ENCODE measurements at places on chromosomes 2 and 18. TPM values are rescaled to one million over a fixed set of nuclear protein-coding genes. Genes with fewer than 3 reads are reported as not detected.

DNA sequence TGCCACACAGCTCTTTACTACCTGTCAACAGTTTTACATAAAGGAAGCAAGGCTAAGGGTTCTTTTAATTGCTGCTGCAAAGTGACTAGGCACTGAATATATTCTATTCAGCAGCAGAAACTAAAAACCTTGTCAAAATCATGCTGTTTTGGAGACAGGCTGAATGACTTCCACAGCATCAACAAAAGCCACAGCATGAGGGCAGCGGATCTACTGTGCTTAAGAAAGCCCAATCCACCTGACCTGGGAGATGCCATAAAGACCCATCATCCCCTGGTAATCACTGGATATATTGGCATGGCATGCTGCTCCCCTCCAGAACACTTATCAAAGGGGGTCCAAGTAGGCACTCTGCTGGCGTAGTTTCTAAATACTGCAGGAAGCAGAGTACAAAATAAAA is 715.1 kb upstream of the SLC8A1 start:
- DNase-seq, result no peak
- no peak overlapping the region for H3K27ac ChIP-seq
- H3K36me3 ChIP-seq, result no peaks in the 10 kb centered on the region
- no peaks in the 10 kb centered on the region for H3K27me3 ChIP-seq
- H3K4me3 ChIP-seq, result no peak overlapping the region

GRCh38 chr2:70771446-70771845 is 3.4 kb upstream of the ADD2 start:
- H3K4me1 ChIP-seq, result peaks cover 9% of the 10 kb centered on the region
- H3K36me3 ChIP-seq, result no peaks in the 10 kb centered on the region
- H3K27me3 ChIP-seq, result peaks cover 32% of the 10 kb centered on the region

GRCh38 chr2:111698743-111699554 is 185.0 kb downstream of the ANAPC1 start:
- no peaks in the 10 kb centered on the region for H3K4me1 ChIP-seq
- no peaks in the 10 kb centered on the region for H3K27me3 ChIP-seq
- H3K27ac ChIP-seq, result peak overlapping the region; percentile 13
- no peaks in the 10 kb centered on the region for H3K36me3 ChIP-seq

- no peak overlapping the region for H3K27ac ChIP-seq
- H3K4me3 ChIP-seq, result no peak overlapping the region
- no peaks in the 10 kb centered on the region for H3K4me1 ChIP-seq
- H3K36me3 ChIP-seq, result no peaks in the 10 kb centered on the region
Measured at GRCh38 chr18:46262856-46263255, 158.7 kb downstream of the HAUS1 start.

- peaks cover 75% of the 10 kb centered on the region for H3K4me1 ChIP-seq
- H3K27ac ChIP-seq, result peak overlapping the region; percentile 85
Measured at GRCh38 chr2:239291475-239292350, 109.1 kb downstream of the HDAC4 start.

GRCh38 chr18:6220129-6220528 is 194.6 kb downstream of the L3MBTL4 start:
- H3K4me1 ChIP-seq, result no peaks in the 10 kb centered on the region
- no peaks in the 10 kb centered on the region for H3K27me3 ChIP-seq
- H3K4me3 ChIP-seq, result no peak overlapping the region
- no peak overlapping the region for H3K27ac ChIP-seq
- no peaks in the 10 kb centered on the region for H3K36me3 ChIP-seq

GRCh38 chr2:4151521-4151920 is 448.1 kb downstream of the DCDC2C start:
- no peaks in the 10 kb centered on the region for H3K4me1 ChIP-seq
- DNase-seq, result no peak
- no peak overlapping the region for H3K27ac ChIP-seq
- H3K27me3 ChIP-seq, result no peaks in the 10 kb centered on the region

DNA sequence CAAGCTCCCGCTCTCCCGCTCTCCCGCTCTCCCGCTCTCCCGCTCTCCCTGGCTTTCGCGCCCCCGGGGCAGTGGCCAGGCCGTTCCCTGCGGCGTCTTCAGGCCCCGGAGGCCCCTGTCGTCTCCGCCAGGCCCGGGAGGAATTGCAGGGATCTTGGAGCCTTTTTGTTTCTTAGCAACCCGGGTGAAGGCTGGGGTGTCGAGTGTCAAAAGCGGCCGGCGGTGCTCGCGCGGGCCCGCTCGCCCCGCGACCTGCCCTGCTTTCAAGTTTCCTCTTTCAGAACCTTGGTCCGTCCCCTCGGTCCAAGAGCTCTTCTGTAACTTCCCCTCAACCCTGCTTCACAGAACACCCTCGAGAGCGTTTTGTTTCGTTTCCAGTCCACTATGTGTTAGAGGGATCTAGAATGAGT is 1.4 kb downstream of the RNF138 start:
- H3K27me3 ChIP-seq, result no peaks in the 10 kb centered on the region
- H3K4me3 ChIP-seq, result peak overlapping the region; percentile 52
- peak overlapping the region; percentile 95 for H3K27ac ChIP-seq
- DNase-seq, result peak; percentile 64
- H3K4me1 ChIP-seq, result peaks cover 27% of the 10 kb centered on the region
- H3K36me3 ChIP-seq, result no peaks in the 10 kb centered on the region

DNA sequence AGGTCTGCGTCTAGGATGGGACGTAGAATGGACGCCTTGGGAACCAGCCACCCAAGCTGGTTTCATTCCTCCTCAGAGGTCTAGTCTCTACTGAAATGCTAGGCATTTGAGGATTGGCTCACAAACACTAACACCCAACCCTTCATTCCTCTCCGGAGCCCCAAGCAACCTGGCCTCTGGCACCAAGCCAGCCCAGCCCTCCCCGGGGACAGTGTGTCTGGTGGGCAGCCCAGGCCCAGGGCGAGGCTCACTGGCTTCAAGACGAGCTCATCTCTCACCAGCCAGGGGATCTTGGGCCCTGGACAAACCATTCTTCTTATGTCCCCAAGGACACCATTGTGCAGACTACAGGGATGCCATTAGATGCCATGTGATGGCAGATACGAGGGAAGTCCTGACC is 182.5 kb downstream of the CTIF start:
- no peak overlapping the region for H3K27ac ChIP-seq
- H3K4me3 ChIP-seq, result no peak overlapping the region
- no peaks in the 10 kb centered on the region for H3K27me3 ChIP-seq

DNA sequence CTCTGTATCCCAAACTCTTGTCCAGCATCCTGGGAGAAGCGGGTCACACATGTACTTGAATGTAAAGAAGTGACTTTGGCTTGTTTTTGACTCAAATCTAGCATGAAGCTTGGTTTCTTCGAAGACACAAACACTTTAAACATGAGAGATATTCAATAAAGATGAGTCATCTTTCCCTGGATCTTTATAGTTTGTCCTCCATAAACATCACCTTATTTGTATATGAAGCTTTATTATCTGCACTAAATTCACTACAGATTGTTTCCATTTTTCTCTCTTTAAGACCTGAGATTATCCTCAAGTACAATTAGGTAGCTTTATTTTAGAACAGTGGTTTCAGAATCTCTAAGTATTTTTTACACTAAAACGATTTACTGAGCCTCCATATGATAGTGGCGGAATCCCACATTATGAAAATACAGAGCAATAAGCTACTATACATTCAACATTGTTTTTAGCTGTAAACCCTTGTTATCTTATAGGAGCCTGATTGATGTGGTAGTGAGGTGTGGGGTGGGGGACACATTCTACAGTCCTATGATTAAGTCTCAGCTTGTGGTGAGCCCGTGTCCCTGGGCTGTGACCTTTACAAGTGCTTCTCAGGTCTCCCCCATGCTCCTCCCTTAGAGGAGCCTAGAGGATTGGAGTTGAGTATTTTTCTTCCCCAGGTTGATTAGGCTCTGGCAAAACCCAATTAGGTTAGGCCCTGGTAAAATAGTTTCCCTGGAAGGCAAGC is 79.6 kb upstream of the RAPGEF4 start:
- H3K27me3 ChIP-seq, result no peaks in the 10 kb centered on the region
- no peak for DNase-seq
- H3K36me3 ChIP-seq, result no peaks in the 10 kb centered on the region
- no peaks in the 10 kb centered on the region for H3K4me1 ChIP-seq
- no peak overlapping the region for H3K4me3 ChIP-seq

DNA sequence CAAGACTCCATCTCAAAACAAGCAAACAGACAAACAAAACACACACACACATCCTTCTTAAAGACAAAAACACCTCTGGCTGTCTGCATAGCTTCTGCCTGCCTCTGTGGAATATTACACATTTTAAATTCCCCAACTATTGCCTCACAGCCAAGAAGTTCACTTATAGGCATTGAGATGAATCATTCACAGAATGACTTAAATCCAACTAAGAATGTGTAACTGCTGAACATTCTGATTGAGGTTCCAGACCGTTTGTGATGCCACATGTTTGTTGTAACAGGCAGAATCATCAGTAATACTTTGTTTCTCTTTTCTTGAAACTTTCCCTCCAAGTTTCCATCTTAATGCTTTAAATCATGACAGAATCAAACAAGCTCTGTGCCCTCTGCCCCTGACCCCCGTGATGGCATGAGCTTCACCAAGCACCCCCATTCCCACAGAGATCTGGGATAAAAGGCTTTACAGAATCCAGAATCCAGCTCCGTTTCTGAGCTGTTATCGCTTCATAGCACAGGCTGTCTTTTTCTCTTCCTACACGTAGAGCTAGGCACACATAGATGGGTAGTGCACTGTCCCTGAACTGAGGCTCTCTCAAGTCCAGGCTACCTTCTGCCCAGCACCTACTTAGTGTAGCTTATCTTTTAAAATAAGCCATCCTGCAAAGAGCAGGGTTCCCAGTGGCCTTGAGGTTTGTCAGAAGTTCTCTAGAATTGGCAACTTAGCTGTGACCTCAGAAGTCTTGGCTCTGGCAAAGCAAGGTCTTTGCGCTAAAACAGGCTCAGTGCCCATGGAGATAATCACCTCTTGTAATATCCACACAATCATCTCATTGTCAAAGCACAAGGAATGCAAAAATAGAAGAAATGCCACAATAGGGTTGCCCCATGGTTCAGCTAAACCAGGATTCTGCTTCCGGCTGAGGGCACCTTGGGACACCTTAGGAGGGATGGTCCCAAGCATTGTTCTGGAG is 32.9 kb downstream of the EPAS1 start:
- H3K36me3 ChIP-seq, result no peaks in the 10 kb centered on the region
- peaks cover 7% of the 10 kb centered on the region for H3K4me1 ChIP-seq
- no peak overlapping the region for H3K27ac ChIP-seq
- H3K27me3 ChIP-seq, result no peaks in the 10 kb centered on the region
- no peak for DNase-seq
- no peak overlapping the region for H3K4me3 ChIP-seq

GRCh38 chr2:223841436-223842190 is 4.2 kb upstream of the AP1S3 start:
- H3K4me3 ChIP-seq, result no peak overlapping the region
- no peaks in the 10 kb centered on the region for H3K27me3 ChIP-seq
- peaks cover 4% of the 10 kb centered on the region for H3K4me1 ChIP-seq
- no peak overlapping the region for H3K27ac ChIP-seq

DNA sequence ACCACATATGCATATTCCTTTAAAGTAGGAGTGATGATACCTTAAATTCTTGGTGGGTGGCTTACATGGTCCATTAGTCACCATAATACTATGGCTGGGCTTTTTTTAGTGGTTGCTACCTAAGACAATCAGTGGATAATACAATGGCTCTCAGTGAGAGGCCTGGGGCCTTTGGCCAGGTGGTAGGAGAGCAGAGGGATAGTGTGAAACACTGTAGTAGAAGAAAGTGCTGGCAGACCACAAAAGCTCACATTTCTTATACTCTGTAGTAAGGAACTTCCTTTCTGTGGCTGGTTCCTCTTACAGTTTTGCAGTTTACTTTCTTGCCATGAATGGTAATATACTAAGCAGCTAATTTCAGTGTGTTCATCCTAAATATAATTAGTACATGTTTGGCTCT is 583.5 kb downstream of the XIRP2 start:
- no peak for DNase-seq
- no peak overlapping the region for H3K4me3 ChIP-seq
- no peaks in the 10 kb centered on the region for H3K27me3 ChIP-seq
- no peaks in the 10 kb centered on the region for H3K4me1 ChIP-seq
- H3K27ac ChIP-seq, result no peak overlapping the region

DNA sequence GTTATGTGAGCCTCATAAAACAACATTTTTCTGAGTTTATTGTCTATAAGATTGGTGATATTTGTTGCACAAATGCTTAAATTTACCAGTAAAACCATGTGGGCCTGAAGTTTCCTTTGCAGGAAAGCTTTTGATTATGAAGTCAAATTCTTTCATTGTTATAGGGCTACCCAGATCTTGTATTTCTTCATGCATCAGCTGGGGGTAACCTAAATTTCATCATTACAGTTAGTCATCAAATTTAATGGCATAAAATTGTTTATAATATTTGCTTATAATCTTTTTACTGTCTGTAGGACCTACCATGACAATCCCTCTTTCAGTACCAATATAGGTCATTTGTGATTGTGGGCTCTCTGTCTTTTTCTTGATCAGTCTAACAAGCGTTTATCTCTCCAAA is 47.8 kb downstream of the SMAD2 start:
- no peaks in the 10 kb centered on the region for H3K27me3 ChIP-seq
- H3K4me3 ChIP-seq, result no peak overlapping the region
- H3K36me3 ChIP-seq, result no peaks in the 10 kb centered on the region
- H3K27ac ChIP-seq, result no peak overlapping the region
- no peak for DNase-seq

- DNase-seq, result no peak
- H3K4me1 ChIP-seq, result no peaks in the 10 kb centered on the region
- no peaks in the 10 kb centered on the region for H3K36me3 ChIP-seq
- no peak overlapping the region for H3K4me3 ChIP-seq
- H3K27me3 ChIP-seq, result no peaks in the 10 kb centered on the region
Measured at GRCh38 chr2:199830531-199830930, 20.5 kb downstream of the FTCDNL1 start.

DNA sequence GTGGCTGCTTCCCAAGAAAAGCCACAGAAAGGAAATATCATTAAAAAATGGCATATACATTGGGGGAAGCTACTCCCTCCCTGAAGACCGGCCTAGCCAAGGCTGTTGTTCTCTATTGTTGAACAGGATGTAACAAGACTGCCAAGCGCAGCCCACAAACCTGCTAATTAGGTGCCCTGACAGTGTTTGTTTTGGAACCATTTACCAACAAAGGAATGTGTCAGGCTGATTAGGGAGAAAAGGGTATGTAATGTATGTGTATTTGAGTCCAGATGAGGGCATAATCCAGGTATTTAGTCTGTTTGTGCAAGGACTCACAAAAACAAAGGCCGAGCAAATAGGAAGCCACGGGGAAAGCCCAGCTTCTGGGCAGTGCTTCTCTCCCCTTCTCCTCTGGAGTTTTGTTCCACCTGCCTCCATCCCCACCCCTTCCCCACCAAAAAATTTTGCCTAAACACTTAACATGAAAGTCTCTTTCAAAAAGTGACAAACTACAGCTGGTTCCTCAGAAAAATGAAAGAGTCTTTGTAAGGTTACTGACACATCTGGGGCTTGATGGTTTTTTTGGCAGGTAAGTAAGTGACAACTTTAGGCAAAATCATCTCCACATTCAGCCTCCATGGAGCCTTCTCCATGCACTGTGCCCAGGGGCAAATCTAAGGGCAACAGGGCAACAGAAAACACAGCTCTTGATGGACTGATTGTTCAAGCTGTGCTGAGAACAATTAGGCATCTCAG is 78.3 kb upstream of the FZD5 start:
- H3K27me3 ChIP-seq, result no peaks in the 10 kb centered on the region
- H3K4me1 ChIP-seq, result no peaks in the 10 kb centered on the region
- no peak overlapping the region for H3K4me3 ChIP-seq
- no peak overlapping the region for H3K27ac ChIP-seq
- DNase-seq, result no peak

GRCh38 chr2:234677758-234678538 is 181.1 kb upstream of the ARL4C start:
- DNase-seq, result no peak
- H3K27me3 ChIP-seq, result no peaks in the 10 kb centered on the region
- H3K36me3 ChIP-seq, result no peaks in the 10 kb centered on the region
- H3K4me3 ChIP-seq, result no peak overlapping the region

GPR17 gene
- total RNA-seq, result not detected

STK11IP gene
- 30.7 TPM for total RNA-seq

PLEKHH2 gene
- total RNA-seq, result 4.5 TPM

GALNT13 gene
- 6.4 TPM for total RNA-seq

RGPD5 gene
- total RNA-seq, result 5.1 TPM

ABCB11 gene
- not detected for total RNA-seq

Measured in adrenal gland (tissue), 19 donors.